ENCODE measurements at places on chromosomes 4 and X. TPM values are rescaled to one million over a fixed set of nuclear protein-coding genes. Genes with fewer than 3 reads are reported as not detected.

The NLRP2B gene
- total RNA-seq, result not detected

The CYSLTR1 gene
- 4.2 TPM for total RNA-seq

The XG gene
- total RNA-seq, result not detected

The ADH1A gene
- total RNA-seq, result not detected

- DNase-seq, result no peak
Observed at GRCh38 chr4:73653695-73654106, 33.5 kb upstream of the RASSF6 start.

DNA sequence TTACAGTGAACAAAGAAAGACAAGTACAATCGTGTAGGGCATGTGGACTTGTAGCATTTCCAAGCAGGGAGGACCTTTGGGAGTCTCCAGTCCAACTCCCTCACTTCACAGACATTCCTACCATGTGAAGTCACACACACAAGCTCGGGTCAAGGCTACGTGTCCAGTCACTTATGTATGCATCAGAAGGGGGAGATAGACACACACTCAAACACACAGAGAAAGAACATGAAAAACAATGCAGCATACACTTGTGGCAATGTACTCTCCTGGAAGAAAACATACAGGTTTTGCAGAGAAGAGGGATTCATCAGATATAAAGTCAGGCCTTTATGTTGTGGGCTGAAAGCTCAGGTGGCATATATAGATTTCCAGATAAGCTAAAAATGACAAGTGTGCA, 136.1 kb upstream of the MID1 start:
- DNase-seq, result no peak

- DNase-seq, result no peak
Observed at GRCh38 chr4:135238940-135239339, 1037.4 kb upstream of the PABPC4L start.

- DNase-seq, result no peak
Observed at GRCh38 chrX:28347476-28347875, 239.8 kb upstream of the IL1RAPL1 start.
